ENCODE measurements at places on chromosomes 13 and 19. TPM values are rescaled to one million over a fixed set of nuclear protein-coding genes. Genes with fewer than 3 reads are reported as not detected.

DNA sequence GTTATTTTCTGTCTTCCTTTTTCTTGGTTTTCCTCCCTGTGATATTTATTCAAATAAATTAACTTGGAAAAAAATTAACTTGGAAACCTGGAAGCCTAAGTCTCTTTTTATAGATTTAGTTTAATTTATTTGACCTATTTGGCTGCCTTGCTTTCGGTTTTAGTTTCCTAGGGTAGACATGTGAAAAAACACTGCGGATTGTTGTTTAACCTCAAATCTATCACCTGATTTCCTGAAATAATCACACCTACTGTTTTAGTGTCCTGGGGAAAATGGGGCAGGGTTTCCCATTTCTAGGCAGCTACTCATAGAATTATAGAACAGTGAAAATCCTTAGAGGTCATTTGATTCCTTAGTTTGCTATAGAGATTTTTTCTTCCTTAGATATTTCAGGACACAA, 412.4 kb downstream of the PCDH17 start:
- DNase-seq, result no peak

GRCh38 chr13:51231456-51231855, 9.3 kb downstream of the FAM124A start:
- DNase-seq, result no peak

Gene HS6ST3
- polyA plus RNA-seq, result 2.8 TPM

Gene SLC25A41
- 0.50 TPM for polyA plus RNA-seq

Data from renal cortex interstitium (tissue), 15 donors.